ENCODE measurements at places on chromosomes 11 and 22.

DNA sequence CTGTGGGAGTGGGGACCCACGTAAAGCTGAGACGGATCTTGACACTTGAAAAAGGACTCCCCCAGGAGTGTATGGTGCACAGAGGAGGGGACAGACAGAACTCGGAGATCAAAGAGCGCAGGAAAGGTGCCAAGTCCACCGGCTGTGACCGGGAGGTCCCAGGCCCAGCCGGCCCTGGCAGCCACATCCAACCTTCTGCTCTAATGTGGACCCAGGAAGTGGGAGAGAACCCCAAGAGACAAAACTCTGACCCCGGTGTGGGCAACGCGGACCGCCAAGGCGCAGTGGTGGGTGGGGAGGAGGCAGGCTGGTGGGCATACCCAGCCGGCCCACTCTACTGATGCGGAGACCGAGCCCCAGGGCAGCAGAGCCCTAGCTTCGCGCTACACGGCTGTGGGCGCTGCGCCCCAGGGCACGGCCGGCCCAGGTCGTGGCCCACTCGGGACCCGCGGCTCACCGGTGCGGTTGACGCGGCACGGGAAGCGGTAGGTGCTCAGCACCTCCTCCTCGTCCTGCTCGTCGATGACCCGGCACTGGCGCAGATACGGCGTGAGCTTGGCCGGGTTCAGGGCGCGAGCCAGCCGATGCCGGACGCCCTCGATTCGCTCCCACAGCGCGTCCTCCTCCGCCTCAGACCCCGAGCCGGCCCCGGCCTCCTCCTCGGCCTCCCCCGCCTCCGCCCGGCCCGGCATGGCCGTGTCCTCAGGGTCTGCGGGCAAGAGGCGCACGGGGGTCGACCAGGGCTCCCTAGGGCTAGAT, 527 bp downstream of the CARD10 start:
- DNase-seq: no peak

DNA sequence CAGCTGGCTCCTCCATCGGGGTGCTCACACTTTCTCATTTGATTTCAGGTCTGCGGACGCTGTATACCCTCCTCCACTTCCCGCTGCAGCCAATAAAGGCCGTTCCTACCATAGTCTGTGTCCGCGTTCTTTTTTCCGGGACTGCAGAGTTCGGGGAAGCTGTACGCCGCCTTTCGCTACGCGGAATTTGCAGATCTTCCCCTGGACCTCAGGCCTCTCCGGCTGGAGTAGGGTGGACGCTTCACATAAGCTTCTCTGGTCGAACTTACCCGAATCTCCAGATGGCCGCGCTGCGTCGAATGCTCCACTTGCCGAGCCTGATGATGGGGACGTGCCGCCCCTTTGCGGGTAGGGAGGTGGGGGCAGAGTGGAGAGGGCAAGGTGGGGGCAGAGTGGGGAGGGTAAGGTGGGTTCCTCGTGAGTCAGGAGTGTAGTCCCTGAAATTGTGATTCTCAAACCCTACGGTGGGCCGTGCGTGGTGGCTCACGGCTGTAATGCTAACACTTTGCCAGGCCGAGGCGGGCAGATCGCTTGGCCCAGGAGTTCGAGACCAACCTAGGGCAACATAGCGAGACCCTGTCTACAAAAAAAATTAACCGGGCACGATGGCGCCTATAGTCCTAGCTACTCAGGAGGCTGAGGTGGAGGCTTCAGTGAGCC, 617 bp downstream of the CSKMT start:
- no peak for DNase-seq

DNA sequence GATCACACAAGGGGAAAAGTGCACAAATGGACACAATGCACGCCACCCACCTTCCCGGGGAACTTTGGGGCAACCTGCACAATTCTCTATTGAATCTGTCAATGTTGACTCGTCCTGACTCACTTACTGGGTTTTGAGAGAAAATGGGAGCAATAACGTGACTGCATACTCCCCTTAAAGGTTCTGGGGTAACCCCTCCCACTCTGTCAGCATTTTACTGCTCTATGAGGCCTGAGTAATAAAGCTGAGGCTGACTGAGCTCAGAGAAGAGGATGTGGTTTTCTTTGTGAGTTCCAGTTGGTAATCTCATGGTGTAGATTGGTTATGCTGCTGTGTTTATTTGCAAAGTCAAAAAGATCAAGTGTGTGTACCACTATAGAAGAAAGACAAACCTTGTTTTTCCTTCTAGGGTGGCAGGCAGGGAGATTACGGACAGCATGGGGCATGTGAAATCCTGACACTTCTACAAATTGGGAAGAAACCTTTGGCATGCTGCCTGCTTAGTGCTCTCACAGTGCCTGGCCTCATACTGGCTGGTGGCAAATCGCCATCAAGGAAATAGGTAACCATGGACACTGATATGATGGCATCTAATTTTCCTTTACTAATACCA, 16.1 kb upstream of the APOA1 start:
- peak; percentile 96 for DNase-seq

DNA sequence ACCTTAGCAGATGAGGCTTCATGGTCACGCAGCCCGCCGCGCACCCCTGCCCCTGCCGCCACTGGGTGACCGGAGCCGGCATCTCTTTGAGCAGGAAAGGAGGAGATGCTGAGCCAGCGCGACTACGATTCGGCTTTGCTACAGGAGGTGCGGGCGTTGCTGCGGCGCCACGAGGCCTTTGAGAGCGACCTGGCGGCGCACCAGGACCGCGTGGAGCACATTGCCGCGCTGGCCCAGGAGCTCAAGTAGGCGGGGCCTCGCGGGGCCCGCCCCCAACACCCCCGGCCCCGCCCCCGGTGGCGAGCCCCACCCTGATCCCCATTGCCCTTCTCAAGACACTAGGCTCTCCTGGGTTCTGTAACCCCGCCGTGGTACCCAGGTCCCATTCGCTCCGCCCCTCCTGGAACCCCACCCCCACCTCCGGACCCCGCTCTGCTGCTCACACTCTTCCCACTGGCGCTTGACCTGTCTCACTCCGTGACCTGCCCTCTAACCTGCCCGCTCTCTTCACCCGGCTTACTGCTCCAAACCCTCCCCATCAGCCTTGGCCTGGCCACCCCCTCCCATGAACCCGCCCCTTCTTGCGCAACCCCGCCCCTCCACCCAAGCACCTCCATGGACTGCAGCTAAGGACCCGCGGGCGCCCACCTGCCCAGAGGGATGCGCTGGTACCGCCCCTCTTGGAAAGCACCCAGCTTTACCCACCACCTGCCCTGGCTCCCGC, 9.1 kb downstream of the CTSF start:
- DNase-seq: no peak

GRCh38 chr11:22670830-22671229, 4.4 kb downstream of the GAS2 start:
- peak; percentile 19 for DNase-seq

GRCh38 chr11:14513800-14514199, 6.4 kb downstream of the PSMA1 start:
- no peak for DNase-seq

DNA sequence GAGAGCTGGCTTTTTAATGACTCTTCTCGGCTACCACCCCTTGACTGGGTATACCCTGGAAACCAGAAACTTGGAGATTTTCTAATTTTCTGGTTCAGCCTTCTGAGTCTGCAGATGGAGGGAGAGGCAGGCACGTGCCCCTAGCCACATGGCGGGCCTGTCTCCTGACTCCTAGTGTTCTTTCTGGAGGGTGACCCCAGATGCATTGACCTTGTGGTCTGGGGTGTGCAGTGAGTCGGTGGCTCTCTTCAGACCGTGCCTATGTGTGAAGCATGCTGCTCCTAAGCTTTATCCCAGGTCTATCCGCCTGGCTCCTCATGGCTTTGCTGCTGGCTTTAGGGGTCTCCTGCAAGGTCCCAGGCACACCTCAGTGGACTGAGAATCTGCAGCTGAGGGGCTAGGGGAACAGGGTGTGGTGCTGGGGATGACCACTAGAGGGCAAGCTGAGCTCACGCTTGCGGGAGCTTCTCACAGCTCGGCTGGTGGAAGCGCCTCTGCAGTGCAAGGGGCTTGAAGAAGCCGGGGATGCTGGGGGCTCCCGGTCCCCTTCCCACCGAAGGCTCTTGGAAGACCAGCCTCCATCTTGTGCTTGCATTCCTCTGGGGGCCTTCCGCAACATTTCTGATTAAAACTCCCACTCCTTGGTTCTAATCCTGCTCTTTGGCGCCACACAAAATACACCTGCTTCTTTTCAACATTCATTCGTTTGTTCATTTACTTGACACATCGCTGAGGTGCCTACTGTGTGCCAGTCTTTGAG, 51.8 kb downstream of the OTOG start:
- DNase-seq: peak; percentile 20
